ENCODE measurements at places on chromosomes 16 and 17.

DNA sequence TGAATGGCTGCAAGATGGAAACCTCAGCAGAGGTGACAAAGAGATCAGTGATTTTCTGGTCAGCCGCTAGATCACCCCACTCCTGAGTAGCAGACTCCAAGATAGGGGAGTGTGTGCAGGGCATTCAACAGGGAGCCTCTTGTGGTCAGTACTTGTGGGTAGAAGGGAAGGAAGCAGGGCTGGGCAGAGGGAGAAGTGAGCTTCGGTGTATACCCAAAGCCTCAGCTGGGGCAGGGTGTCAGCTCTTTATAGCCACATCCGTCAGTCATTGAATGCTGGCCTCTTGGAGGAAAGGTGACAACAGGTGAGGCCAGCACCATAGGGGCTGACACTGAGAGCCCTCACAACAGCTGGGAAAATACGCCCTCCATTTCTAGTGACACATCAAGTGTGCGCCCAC lies 2.2 kb upstream of the SLC12A3 start:
- no peak for DNase-seq

- DNase-seq: no peak
Measured at GRCh38 chr17:16991349-16992009, 19.6 kb upstream of the TNFRSF13B start.

DNA sequence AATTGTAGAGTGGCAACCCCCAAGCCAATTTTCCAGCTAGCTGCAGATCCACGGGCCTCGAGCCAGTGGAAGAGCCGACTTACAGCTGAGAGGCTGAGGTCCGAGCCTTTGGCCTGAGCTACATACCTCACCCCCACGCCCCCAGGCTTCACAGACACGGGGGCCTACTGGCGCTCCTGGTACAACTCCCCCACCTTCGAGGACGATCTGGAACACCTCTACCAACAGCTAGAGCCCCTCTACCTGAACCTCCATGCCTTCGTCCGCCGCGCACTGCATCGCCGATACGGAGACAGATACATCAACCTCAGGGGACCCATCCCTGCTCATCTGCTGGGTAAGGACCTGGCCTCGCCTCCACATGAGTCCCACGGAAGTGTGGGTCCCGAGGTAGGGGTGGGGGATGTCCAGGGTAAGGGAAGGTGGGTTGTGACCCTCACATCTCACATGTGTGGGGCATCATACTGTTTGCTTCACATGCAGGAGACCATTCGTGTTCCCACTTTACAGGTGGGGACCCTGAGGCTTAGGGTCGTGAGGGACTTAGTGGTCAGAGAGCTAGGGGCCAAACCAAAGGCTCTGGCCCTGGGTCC lies 3.4 kb downstream of the ACE start:
- DNase-seq: no peak

GRCh38 chr16:68263559-68264127 lies 683 bp upstream of the SLC7A6 start:
- DNase-seq: no peak

DNA sequence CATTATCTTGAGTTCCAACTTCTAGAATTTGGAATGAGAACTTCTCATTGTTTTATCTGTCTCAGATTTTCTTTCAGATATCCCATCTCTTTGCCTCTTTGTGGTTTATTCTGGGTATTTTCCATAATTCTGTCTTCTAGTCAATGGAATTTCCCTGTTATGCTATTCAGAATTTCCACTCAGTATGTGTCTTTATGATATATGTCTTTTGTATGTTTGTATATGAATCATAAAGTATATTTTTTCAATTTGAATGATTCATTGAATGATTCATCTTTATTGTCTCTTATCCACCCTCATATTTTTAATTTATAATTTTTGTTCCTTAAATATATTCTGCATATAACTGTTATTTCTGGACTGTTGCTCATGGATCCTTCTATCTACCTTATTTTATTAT lies 729.7 kb upstream of the GOT2 start:
- no peak for DNase-seq

GRCh38 chr17:64148017-64148631 lies 18.2 kb upstream of the ERN1 start:
- DNase-seq: no peak

DNA sequence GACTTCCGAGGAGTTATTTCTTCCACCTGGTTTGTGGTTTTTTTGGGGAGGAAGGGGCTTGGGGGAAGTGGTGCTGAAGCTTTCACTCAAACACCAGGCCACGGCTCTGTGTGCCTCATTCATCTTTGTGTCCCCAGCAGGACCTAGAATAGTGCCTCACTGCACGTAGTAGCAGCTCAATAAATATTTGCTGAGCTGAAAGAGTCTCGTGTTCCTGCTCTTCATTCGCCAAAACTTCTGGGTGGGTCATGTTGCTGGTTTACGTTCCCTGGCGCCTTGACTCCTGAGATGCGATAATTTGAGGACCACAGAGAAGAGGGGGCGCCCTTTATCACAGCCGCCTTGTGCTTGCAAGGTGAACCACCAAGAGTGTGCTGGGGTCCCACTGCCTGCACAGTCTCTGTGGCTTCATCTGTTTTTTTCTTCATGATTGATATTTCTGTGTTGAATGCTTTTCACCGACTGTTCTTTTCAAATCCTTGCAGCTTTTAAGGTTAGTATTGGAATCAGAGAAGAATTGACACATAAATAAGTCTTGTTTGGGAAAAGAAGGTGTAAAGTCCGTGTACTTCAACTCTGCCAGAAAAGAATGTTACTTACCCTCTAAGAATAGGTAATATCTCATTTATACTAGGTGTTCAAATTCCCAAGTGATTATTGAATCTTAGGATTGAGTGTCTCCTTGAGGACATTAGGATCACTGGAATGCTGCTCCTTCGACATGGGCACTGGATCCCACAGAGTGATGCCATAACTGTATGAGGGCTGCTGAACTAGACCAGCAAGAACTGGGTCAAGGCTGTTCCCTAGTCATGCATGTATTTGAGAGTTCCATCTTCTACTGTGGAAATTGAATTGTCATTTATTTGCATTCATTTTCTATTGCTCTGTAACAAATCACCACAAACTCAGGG lies 92.7 kb upstream of the CLEC18A start:
- no peak for DNase-seq

DNA sequence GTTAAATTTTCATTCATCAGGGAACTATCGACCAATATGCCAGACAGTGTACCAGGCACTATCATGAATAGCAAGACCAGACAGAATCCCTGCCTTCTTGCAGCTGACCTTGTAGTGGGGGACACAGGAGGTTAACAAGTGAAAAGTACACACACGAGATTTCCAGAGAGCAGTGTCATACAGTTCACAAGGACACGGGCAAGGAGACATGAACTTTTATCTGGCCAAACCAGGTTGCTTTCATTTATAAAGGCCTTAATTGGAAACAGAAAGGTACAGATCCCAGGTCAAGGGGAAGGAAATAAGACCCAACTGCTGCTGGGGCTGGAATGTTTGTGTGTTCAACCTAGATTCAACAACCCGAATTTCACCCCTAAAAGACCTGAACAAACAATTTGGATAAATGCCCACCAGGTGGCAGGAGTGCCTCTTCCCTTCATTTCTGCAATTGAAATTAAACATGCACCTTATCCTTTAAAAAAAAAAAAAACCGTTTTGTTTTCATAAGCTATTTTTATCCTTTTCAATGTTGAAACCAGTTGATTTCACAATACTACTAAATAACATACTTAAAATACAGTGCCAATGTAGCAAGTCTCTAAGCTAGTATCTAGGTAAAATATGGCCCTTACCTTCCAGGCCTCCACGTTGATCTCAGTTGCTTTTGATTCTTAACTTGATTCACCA lies 65.9 kb downstream of the EMP2 start:
- DNase-seq: no peak

DNA sequence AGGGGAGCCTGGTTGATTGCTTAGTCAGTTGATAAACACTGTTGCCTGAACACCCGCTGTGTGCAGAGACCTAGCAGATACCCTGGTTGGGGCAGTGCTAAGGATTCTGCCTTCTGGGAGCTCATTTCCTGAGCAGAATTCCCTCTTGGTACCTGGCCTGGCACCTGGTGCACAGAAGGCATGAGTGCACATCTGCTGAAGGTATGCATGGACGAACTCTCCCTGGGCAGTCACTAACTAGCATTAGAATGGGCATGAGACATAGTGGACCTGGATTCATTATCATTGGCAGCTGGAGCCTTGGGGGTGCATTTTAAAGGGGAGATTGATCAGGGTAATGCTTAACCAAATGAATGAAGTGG lies 13.1 kb downstream of the ADCY7 start:
- DNase-seq: no peak

- no peak for DNase-seq
Measured at GRCh38 chr17:59666235-59666634, 41.0 kb downstream of the PTRH2 start.

GRCh38 chr16:1525871-1526607 lies 7.4 kb upstream of the TMEM204 start:
- no peak for DNase-seq

- no peak for DNase-seq
Measured at GRCh38 chr16:27894386-27894785, 169.1 kb downstream of the GSG1L start.

DNA sequence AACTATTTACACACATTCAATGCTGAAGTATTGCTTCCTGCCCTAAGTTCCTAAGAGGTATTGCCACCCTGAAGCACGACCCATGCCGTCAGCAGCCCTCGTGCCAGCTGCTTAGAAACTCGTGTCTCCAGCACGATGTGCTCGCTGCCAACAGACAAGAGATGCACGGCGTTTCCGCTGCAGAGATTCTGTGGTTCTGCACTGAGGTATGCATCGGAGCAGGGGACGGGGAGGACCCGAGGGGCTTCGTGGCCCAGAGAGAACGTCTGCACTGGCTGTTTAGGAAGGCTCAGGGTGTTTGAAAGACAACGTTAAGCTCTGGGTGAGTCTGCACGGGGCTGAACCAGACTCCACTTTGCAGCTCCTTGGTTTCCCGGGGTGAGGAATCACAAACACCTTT lies 82.7 kb upstream of the CREBBP start:
- DNase-seq: no peak

- no peak for DNase-seq
Measured at GRCh38 chr17:18848501-18848900, 9.4 kb upstream of the PRPSAP2 start.

DNA sequence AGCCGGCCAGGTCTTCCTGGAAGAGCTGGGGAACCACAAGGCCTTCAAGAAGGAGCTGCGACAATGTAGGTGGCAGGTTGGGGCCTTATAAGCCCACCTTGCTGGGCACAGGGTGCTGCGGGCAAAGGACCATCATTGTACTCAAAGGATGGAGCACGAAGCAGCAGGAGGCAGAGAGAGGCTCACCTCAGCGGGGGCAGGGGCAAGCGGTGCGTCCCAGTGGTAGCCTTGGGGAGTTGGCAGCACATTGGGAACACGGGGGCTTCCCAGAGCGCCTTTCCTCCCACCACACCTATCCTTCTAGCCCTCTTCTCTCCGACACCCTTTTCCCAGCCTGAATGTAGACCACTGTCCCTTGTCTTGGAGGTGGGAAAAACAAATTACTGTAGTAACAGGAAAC lies 2.1 kb downstream of the CNP start:
- DNase-seq: no peak

GRCh38 chr17:3005696-3006095 lies 57.7 kb downstream of the OR1D5 start:
- DNase-seq: no peak

DNA sequence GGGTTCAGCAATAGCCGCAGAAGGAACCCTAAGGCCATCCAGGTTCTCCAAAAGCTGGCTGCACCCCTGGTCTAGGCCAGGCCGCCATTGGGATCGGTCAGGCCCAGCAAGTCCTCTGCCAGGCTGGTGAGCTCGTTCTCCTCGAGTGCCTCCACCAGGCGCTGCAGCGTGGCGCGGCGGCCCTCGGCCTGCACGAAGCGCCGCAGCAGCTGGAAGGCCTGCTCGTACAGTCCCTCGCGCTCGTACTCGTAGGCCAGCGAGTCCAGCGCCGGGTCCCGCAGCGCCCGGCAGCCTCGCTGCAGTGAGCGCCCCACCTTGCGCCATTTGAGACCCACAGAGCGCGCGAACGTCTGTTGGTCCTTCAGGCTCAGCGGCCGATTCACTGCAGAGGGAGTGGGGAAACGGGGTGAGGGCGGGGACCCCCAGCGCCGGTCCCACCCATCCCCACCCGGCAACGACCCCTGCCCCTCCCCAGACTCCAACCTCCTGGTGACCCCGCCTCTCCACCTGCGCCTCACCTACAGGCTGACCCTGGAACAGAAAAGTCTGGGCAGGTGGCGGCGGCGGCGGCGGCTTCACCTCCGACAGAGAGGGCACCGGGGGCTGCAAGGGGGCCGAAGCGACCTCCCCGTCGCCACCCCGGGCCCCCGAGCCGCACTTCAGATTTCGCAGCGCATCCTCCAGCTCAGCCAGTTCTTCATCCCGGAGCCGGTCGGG lies 3.9 kb upstream of the B3GNT9 start:
- DNase-seq: no peak

- no peak for DNase-seq
Measured at GRCh38 chr17:54694287-54694887, 206.3 kb upstream of the TOM1L1 start.

- DNase-seq: no peak
Measured at GRCh38 chr17:78416791-78417530, 38.5 kb downstream of the PGS1 start.

GRCh38 chr16:88869673-88869980 lies 3.2 kb upstream of the PABPN1L start:
- DNase-seq: no peak

DNA sequence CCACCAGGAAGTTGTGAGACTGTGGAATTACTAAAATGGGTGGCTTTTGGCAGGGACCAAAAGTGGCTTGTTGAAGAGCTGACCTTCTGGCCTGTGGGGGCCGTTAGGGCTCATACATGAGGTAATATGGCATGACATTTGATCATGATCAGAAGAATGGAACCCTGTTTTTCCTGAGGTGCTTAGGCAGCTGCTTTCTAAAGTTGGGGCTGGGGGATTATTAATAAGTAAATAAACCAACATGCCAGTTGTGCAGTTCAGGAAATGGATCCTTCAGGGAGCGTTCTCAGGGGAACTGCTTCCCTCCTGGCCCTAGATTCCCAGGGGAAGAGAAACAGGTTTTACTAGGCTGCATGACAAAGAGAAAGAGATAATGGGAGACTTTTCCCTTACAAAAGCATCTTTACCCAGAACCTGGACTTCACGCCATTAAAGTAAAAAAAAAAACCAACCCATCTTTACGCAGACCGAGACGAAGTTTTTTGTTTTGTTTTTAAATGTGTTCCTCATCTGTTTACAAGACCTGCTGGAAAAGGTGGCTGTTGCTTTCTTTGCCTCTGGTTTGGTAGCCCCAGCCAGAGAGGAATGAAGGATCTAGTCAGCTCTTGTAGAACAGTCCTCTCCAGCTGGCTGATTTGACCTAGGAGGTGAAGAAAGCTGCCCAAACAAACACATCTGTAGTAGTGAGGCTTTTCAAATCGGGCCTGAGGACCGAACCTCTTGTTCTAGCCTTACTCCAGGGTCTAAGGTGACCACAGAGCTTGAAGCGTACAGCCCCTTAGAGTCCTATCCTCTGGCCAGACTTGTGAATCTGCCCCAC lies 22.7 kb downstream of the YPEL2 start:
- no peak for DNase-seq

DNA sequence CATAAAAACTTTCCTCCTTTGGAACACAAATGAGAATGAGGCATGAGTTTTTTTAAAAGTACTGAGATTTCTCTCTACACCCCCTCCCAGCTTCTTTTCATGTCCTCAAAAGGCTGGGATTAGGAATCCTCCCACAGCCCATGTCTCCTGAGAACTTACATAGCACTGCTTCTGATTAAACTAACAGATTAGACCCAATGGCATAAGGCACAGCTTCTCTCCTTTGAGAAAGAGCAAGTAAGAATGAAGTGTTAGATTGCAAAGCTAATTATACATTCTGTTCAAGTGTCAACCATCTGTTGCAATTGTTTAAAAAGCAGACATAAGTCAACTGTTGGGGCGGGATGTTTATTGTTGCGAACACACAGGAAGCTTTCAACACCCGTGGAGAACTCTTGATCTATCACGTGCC lies 715.1 kb downstream of the CDH11 start:
- DNase-seq: no peak
